ENCODE measurements at places on chromosomes 1 and 21.

GRCh38 chr21:40166291-40166843, 299.1 kb downstream of the PCP4 start:
- DNase-seq, result no peak

GRCh38 chr1:245956225-245956624, 550.9 kb downstream of the SMYD3 start:
- peak; percentile 30 for DNase-seq

DNA sequence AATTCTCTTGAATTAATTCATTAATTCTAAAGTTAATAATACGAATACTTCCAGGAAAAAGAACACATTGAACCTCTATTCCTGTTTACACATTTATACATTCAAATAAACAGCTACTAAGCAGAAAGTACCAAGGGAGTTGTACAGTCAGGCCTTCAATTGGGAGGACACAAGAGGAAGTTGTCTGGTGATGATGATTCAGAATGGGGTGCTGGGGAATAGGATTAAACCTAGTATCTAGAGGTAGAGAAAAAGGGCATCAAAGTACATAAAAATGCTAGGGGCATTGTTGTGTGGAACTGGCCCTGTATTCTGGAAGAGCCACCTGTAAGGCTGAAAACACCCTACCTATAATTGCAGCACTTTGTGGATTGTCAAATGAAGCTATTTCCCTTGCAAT, 71.7 kb upstream of the MROH9 start:
- DNase-seq, result no peak

- DNase-seq, result no peak
Measured at GRCh38 chr1:87851490-87851889, 522.8 kb downstream of the LMO4 start.

GRCh38 chr1:17296086-17296485, 11.9 kb upstream of the PADI4 start:
- no peak for DNase-seq

- no peak for DNase-seq
Measured at GRCh38 chr1:43449708-43450069, 4.0 kb downstream of the HYI start.

DNA sequence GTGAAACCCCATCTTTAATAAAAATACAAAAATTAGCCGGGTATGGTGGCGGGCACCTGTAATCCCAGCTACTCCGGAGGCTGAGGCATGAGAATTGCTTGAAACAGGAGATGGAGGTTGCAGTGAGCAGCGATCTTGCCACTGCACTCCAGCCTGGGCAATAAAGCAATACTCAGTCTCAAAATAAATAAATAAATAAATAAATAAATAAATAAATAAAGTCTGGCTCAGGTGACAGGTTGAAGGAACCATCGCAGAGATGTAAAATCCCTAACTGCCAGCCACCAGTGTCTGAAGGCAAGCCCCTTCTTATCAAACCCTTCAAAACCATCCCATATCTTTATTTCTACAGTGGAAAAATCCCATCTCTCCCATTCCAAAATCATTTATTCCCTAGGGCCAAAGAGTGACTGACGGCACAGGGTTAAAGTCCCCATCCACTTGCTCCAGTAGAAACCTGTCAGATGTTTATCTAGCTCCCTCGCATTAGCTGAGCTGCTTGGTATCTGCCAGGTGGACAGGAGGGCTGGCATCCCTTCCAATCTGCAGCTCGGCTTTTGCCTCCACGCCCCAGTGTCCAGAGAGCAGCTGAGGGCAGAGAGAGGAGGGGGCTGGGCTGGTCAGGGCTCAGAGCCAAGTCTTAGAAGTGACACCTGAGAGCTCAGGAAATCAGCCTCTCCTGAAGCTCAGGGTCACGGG, 5.0 kb downstream of the CSRP1 start:
- no peak for DNase-seq

DNA sequence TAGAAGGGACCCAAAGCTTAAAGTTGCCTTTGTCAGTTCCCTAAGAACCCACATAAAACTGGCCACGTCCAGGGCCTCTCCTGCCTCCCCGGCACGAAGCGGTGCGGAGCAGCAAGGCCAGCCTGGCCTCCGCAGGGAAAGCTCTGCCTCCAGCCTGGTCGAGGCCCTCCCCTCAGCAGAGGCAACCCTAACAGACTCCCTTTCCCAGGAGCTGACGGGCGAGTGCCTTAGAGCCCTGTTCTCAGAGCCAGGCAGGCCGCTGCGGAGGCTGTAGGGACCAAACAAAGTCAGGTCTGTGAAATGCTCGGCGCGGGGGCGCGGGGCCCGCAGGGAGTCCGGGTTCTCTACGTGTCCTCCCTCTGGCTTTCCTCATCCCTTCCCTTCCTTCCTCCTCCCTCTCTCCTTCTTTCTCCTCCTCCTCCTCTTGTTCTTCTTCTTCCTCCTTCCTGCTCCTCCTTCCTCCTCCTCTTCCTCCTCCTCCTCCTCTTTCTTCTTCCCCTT, 40.7 kb downstream of the RIPK4 start:
- no peak for DNase-seq

DNA sequence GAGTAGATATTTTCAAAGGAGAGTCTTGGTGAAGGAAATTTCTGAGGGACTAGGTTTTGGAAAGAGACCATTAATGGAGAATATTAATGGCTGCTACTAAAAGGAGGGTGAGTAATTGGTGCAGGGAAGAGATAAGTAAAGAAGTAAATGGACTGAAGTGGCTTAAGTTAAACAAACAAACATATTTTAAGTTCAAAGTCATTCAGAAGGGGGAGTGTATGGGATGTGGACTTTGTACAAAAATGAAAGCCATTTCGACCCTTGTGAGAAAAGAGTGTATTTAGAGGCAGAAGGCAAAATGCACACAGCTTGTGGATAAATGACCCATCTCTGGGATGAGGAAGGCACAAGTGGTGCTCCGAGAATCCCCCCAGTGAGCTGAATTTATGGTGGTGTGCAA, 171.7 kb downstream of the BACH1 start:
- DNase-seq, result no peak

DNA sequence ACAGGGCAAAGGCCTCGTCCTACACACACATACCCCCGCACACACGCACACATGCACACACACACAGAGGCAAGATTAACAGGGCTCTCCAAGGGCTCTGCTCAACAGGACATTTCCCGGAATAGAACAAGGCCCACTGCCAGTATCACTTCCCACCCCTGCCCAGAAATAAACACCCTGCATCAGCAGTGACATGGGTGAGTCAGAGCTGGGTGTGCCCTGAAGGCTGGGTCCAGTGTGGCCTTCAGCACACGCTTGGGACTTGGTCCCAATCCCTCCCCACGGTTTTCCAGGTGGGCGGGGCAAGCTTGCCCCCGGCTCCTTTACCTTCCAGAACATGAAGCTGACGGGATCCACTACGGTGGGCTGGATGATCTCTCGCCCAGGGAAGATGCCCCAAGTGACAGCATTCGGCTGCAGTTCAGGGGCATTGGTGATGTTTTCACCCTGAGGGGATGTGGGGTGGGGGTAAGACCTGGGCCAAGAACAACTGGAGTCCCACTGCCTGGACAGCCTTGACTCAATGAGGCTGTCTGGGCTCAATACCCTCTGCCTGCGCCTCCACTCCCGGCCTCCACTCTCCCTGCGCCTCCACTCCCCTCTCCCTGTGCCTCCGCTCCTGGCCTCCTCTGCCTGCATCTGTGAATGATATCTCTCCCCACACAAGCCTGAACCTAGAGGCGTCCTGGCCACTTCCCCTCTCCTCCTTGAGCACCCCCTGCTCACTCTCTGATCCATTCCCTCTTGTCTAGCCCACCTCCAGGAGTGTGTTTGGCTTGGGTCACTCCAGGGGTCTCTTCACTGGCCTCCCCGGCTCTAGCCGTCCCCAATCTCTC, 14.7 kb downstream of the MTHFR start:
- DNase-seq, result no peak

GRCh38 chr21:37758982-37759381, 157.3 kb downstream of the KCNJ6 start:
- no peak for DNase-seq

DNA sequence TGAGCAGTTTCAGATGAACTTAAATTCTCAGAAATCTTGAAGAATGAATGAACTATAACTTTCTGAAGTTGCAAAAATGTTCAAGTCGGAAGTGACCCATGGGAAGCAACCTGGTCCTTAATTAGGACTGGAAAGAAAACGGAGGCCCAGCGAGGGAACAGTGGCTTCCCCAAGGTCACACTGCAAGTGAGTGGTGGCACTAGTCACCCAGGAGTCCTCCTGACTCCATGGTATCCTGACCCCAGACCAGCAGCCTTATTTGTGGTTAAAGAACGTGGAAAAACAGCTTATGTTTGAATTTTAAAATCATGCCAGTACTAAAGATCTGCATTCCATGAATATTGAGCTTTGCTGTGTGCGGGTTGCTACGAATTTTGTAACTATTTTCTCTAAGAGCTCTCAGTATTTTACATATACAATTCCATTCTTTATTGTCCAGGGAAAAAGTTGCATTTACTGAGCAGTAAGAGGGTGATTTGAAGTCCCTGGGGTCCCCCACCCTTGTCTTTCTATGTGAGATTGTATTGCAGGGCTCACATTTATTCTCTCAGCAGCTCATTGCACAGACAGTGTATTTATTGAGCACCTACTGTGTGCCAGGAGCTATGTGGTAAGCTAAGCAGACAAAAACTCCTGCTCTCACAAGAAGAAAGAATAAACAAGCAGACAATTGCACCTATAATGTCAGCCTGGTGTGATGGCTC, 61.6 kb upstream of the ATP5PO start:
- no peak for DNase-seq

DNA sequence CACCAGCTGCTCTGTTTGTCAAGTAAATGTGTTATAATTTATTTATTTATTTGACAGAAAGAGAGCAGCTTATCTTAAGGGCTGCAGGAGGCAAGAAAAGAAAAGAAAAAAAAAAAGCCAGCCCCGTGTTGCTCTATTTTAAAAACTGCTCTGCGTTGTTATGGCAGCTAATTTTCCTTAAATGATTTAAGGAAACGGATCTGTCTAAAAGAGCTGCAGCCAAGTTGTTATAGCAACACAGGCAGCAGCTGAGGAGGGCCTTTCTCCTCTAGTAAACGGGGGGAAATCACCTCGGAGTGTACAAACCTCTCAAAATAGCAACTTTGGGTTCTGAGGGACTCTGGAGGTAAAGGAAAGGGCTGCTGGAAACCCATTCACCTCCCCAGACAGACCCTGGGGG, 149.2 kb downstream of the BEND5 start:
- DNase-seq, result no peak

DNA sequence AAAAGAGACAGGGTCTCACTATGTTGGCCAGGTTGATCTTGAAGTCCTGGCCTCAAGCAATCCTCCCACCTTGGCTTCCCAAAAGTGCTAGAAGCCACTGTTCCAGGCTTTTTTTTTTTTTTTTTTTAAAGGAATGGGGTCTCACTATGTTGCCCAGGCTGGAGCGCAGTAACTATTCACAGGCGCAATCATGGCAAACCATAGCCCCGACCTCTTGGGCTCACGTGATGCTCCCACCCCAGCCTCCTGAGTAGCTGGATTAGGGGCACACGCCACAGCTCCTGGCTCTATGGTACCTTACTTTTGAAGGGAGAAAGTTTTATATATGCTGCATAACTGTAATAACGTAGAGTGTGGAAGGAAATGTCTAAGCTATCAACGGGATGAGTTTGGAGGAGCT, 5.7 kb upstream of the ATP13A2 start:
- no peak for DNase-seq

DNA sequence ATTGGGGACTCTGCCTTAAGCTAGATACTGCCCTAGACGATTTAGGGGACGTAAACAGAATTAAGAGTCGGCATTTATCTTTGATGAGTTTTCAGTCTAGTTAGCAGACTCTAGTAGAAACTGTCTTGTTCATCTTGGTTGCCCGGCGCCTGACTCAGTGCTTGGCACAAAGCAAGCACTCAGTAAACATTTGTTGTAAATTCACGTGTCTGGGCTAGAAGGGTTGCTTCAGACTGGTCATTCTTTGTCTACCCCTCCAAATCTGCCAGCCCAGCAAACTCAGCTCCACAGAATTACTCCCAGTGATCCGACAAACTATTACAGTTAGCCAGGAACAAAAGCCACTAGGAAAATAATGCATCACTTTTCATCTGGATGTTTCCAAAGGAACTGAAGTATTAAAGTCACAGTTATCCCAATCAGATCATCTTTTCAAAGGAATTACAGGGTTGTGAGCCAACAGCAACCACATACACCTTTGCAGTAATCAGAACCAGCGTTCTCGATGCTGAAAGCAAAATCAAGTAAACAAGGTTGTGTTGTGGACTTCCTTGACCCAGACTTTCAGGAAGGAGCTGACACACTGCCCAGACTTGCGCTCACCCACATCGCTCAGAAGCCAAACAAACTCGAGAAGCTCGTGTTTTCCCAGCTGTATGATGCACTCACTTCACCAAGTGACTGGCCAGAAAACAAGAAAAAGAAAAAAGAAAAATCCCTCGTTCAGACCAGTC, 66.5 kb upstream of the GADD45A start:
- no peak for DNase-seq

GRCh38 chr1:223486366-223486765, 93.2 kb downstream of the CCDC185 start:
- DNase-seq, result peak; percentile 8

DNA sequence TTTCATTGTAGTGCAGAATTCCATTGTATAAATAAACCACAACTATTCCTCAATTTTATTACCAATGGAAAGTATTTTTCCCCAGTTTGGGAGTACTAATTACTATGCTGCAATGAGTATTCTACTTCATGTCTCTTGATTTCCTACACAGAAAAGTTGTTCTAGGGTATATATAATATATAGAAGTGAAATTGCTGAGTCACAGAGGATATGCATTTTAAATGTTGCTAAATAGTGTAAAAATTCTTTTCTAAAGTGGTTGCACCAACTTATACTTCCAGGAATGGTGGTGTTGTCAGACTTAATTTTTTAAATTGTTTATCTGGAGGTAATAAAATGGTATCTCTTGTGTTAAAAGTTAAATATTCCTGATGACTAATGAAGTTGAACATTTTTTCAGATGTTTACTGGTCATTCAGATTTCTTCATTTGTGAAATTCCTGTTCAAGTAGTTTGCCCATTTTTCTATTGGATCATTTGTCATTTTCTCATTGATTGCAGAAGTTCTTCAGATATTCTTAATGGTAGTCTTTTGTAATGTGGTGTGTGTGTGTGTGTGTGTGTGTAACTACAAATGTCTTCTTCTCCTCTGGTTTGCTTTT, 19.1 kb upstream of the MYOG start:
- no peak for DNase-seq

GRCh38 chr1:86068841-86069756, 87.5 kb downstream of the COL24A1 start:
- DNase-seq, result no peak

DNA sequence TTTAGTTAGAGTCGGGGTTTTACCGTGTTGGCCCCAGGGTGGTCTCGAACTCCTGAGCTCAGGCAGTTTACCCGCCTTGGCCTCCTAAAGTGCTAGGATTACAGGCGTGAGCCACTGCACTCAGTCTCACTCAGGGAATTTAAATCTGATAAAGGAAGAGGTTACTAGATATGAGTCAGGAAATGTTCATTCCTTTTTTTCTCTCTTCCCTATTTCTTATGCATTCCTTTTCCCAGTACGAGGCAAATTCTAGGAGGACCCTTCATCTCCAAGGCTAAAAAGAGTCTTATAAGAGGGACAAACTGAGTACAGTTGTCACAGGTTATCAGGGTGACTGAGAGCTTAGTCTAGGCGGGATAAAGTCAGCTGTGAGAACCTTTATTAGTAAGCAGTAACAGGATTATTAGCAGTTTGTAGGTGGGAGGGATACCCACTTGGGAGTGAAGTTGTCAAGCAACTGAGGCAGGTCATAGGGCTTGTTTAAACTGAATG, 9.1 kb downstream of the MACF1 start:
- DNase-seq, result no peak

Data from CD4-positive, CD25-positive, alpha-beta regulatory T cell (primary cell).